Kidney (tissue), 22 donors: ENCODE measurements at places on chromosomes 12 and 14.

DNA sequence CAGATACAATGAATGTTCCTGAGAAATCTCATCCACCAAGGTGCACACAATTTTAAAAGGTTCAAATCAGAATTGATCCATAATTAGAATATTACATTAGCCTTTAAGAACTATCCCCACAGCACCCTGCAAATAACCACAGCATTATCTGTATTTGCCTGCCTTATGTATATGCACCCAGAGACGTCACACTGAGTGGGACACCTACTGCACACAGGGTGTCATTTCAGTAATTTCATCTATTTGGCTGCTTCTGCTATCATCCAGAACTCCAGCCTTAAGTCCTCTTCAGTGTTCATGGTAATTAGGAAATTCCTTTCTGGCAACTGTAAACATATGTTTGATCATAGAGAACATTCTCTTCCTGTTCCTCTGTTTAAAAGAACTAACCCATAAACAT lies 298.4 kb downstream of the SYT1 start:
- DNase-seq, result peak; percentile 19

DNA sequence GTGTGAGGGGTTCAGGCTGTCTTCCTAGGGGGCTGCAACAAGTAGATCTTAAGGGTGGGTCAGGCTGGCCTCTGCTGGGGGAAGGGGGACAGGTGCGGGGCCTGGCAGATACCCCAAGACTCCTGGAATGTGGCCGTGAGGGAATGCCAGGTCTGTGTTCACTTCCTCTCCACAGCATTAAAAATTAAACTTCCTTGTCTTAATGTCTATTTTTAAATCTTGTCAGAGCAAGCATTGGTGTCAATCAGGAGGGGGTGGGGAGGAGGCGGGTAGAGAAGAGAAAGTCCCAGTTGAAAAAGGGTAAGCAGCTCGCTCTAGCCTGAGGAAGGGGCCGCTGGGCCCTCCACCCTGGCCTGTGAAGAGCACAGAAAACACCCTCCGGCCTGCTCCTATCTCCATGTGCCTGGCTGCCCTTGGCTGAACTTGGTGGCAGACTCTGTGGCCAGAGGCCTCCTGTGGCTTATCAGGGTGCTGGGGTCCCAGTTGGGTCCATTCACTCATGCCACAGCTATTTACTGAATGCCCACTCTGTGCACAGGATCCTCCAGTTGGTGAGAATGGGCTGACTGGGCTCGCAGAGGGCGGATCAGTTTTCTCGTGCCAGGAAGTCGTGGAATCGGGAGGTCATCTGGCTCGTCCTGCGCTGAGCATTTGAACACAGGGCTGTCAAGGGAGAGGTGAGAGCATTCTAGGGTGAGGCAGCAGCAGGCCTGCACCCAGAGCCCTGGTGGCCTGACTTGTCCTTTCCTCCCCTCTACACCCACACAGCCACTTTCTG lies 128.8 kb downstream of the TSPAN9 start:
- no peak for DNase-seq

- no peak for DNase-seq
Measured at GRCh38 chr12:85018098-85018497, 18.0 kb downstream of the TSPAN19 start.

DNA sequence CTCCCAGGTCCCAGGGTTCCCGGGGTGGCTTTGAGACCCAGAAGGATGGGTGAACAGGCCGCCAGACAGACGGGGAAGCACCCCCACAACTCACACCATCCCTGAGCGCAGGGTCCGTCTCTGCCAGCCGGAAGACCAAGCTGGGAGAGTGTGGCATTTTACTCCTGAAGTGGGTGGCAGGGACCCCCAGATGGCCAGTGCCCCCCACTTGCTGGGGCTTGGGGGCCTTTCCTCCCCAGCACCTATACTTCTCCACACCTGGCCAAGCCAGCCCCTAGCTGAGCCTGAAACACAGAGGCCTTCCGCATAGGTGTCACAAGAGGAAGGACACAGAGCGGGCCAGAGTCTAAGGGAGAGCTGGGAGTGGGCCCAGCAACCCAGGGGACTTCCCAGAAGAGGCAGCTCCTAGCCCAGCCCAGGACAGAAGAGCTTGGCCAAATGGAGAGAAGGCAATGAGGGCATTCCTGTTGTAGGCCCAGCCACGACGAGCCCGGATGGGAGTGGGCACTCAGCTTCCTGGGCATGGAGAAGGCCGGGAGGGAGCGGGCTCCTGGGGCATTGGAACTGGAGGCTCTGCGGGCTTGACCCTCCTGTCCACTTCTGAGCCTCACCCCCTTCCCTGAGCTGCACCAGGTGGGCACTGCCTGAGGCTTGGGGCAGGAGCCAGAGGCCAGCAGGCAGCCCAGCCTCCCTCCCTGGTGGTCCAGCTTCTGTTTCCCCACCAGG lies 3.3 kb downstream of the AHNAK2 start:
- peak; percentile 71 for DNase-seq

DNA sequence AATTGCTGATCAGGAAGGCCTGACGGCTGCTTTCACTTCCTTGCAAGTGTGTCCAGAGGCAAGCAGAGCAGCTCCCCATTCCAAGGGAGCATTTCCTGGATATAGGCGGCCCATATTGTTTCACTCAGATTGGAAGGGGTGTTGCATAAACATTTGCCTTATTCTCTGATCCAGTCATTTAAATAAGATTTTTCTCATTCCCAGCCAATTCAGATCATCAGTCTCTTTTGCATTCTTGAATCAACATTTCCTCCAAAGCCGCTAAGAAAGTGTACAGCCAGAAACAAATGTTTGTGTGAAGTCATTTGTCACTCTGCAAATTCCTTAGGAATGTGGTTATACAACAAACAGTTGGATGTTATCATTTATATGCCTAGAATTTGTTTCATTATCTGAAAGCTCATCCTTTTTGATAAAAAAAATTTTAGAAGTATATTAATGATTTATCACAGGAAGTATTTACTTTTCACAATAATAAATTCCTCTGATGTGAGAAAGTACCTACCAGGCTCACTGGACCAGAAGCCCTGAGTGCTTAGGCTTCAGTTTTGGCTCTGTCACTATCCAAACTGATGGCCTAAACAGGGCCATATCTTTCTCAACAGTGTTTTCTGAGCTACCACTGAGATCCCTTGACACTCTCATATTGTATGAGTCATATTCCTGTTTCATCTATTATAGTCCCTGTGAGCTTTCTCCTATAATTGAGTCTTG lies 379.6 kb downstream of the CCDC91 start:
- DNase-seq, result peak; percentile 46

GRCh38 chr12:88529531-88530488 lies 50.5 kb downstream of the KITLG start:
- no peak for DNase-seq

GRCh38 chr14:100073576-100074430 lies 8.6 kb downstream of the EVL start:
- DNase-seq, result no peak

DNA sequence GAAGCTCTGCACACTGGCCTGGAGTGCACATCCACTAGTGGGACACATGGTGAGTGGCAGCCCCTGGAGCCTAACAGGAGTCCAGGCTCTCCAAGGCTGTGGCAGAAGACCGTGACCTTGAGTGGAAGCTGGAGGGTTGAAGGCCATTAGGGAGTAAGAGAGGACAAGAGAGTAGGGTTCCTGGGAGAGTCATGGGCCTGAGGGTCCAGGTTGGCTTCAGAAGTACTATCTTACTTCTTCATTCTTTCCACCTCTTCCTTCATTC lies 406 bp downstream of the IL23A start:
- no peak for DNase-seq

GRCh38 chr14:68716698-68717097 lies 76.2 kb downstream of the ZFP36L1 start:
- DNase-seq, result no peak

- no peak for DNase-seq
Measured at GRCh38 chr14:76866456-76866855, 40.2 kb downstream of the LRRC74A start.

GRCh38 chr14:52310541-52310940 lies 3.6 kb upstream of the PTGER2 start:
- no peak for DNase-seq

DNA sequence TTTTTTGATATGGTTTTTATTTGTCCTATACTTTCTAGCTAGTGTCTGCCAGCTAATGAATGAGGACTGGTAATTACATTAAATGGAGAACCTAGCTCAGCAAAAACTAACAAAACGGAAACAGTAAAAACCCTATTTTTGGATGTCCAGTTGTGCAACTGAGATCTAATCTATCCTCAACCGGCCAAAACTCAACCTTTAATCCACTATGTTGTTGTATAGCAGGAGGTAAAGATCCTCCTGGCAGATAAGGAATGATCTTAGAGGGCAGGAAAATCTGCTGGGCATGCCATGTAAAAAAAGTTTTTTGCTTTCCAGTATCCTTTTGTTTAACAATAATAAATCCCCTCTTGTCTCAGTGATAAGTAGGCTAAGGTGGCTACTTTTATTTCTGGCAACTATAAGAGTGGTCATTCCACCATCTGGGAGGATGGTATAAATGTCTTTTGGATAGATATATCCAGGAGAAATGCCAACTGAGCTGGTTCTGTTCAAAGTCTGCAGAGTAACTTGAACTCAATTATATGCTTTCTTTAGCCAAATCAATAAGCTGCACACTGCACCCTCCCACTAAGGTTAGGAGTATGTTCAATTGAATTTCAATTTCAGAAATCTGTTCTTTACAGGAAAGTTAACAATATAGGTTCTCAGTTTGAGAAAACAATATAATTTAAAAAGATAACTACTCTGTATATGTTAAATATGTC lies 40.1 kb downstream of the WASHC3 start:
- no peak for DNase-seq

DNA sequence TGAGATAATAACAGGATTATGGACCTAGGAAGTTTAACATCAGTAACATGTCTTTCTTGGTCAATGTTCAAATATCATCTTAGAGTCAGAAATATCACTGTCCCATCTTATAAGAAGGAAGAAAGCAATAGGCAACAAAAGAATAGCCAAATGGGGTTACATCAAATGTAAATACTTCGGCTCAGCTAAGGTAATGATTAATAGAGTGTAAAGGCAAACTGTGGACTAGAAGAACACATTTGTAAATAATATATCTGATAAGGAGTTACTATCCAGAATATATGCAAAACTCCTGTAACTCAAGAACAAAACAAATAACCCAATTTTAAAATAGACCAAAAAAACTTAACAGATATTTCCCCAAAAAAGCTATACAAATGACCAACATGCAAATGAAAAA lies 630.3 kb downstream of the RPS29 start:
- DNase-seq, result no peak

DNA sequence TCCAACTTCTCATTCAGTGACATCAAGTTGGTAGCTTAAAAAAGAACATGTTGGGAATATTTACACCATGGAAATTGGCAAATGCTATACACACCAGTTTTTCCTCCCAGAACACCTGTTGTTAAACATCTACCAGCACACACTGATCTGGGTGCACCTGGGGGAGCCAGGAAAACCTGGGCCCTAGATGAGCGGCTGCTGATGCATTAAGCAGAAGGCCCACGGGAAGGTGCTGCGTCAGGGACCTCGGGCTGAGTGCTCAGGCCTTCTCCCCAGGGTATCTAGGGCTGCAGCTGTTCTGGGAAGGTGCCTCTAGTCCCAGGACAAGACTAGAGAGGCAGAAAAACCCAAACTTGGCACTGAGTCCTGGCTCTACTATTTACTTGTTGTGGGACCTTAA lies 2.8 kb upstream of the NGB start:
- no peak for DNase-seq

DNA sequence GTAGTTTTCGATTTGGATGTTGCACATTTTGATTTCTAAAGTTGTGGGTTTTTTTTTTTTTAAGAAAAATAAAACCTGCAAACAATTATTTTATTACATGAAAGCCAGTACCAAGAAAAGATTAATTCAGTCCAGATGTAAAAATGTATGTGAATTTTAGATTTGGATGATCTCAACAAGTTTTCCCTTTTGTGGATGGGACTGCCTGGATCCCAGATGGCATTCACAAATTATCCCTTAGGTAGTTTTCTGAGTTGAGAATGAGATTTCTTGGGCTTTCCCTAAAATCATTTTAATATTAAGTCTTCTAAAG lies 2.8 kb downstream of the FRMD6 start:
- no peak for DNase-seq

DNA sequence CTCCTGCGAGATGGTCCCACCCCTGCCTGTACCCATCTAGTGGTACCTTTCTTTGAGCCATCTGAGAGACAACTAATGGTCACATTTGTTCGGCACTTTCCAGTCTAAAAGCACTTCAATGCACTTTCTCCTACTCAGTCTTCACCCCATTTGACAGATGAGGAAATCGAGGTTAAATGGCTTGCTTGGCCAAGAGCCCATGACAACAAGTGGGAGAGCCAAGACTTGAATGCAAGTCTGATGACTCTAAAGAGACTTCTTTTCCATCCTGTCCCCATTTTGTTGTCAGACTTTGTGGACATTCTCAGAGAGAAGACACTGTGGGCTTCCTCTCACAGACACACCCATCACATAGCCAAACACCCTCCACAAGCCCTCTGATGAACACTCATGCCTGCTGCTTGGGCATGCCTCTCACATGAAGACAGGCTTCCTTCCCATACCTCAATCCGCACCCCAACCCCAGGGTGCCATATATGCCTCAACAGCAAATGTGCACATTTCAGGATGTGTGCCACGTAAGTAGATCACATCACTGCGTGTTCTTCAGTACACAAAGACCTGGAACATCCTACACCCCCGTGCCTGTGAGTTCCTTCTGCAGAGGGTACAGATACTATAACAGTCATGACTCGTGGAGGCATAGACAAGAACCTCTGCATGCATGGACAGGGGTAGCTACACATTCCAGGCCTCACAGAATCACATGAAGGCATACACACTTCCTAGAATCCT lies 805 bp downstream of the MYH7 start:
- DNase-seq, result peak; percentile 6

DNA sequence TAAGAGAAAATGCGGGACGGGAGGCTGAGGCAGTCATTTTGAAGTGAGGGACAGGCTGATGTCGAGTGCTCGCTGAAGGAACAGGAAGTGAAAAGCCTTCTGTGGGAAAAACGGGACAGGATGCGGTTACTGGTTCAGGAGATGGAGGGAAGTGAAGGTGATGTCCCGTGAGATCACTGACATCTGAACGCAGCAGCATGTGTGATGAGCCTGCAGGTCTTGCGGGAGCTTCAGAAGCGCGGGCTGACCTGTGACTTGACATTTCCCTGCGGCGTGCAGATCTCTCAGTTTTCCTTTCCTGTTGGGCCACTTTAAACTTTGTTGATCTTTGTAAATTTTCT lies 77.8 kb downstream of the DDX51 start:
- no peak for DNase-seq

DNA sequence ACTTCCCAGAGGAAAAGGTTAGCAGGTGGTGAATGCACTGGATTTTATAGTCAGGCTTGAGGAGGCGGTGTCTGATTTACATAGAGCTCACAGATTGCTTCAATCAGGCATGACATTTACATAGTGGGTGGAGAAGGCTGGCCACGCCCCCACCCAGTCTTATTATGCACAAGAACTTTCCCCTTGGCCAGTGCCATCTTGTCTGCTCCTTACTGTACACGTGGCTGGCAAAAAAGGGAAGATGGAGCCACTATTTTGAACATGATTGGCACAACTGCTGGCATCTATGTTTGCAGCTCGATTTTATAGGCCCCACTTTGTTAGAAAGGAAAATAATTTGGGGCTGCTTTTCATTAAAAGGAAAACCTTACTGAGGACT lies 10.9 kb upstream of the LGMN start:
- peak; percentile 33 for DNase-seq
